ENCODE measurements at places on chromosomes 2 and 18. TPM values are rescaled to one million over a fixed set of nuclear protein-coding genes. Genes with fewer than 3 reads are reported as not detected.
A peak's percentile ranks its signal among the peaks of the same experiment; 100 is the strongest.

CCDC148 gene
- total RNA-seq: 0.46 TPM

DNA sequence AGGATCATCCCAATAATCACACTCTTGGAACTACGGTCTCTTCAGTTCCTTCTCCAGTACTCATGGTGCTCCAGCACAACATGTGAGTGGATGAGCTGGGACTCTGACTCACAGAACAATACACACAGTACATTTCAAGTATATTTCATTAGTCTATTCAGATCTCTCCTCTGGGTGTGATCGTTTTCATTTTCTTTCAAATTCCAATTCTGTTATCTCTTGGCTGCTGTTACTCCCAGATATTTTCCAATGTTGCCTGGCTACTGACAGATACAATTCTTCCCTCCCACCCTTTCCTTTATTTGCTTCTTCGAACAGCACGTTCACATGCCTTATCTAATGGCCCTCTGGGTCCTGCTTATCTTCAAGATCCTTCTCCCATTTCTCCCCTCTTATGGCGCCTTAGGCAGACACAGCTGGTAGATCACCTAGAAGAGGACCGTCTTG lies 216.0 kb downstream of the ACKR3 start:
- DNase-seq: no peak
- H3K4me1 ChIP-seq: no peaks in the 10 kb centered on the region
- no peak overlapping the region for H3K4me3 ChIP-seq
- no peaks in the 10 kb centered on the region for H3K36me3 ChIP-seq
- H3K27ac ChIP-seq: no peak overlapping the region

GRCh38 chr2:20012282-20013125 lies at the start of gene MATN3:
Gene MATN3 (minus strand): TSS chr2:20012668. CDS start chr2:20012631, 37 bp downstream.
- DNase-seq: peak; percentile 59
- H3K4me1 ChIP-seq: peaks cover 18% of the 10 kb centered on the region
- no peaks in the 10 kb centered on the region for H3K27me3 ChIP-seq
- H3K27ac ChIP-seq: no peak within 1 kb of the TSS
- H3K4me3 ChIP-seq: peak within 1 kb of the TSS; percentile 69
- H3K36me3 ChIP-seq: no peaks in the 10 kb centered on the region

DNA sequence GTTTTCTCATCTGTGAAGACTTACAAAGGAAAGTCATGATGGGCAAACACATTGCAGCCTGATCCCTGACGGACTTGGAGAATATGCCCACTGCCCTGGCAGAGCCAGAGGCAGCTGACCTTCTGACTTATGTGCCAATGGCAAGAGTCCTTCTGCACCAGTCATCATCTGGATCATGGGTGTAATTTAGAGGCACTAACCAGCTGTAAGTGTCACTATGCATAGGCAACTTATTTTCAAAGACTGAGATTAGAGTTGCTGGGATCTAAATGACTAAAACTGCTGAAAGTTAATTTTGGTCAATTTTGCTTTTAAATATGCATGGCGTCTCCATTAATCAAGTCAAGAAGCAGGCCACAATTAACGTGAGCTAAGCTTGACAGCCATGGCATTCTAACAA lies 261.2 kb downstream of the BCL11A start:
- H3K4me1 ChIP-seq: no peaks in the 10 kb centered on the region
- peaks cover 25% of the 10 kb centered on the region for H3K27me3 ChIP-seq
- H3K27ac ChIP-seq: no peak overlapping the region
- H3K4me3 ChIP-seq: no peak overlapping the region
- no peaks in the 10 kb centered on the region for H3K36me3 ChIP-seq

- H3K4me1 ChIP-seq: no peaks in the 10 kb centered on the region
- H3K4me3 ChIP-seq: no peak overlapping the region
- H3K36me3 ChIP-seq: no peaks in the 10 kb centered on the region
- no peak overlapping the region for H3K27ac ChIP-seq
Observed at GRCh38 chr2:21715887-21716286, 592.1 kb downstream of the TDRD15 start.

DNA sequence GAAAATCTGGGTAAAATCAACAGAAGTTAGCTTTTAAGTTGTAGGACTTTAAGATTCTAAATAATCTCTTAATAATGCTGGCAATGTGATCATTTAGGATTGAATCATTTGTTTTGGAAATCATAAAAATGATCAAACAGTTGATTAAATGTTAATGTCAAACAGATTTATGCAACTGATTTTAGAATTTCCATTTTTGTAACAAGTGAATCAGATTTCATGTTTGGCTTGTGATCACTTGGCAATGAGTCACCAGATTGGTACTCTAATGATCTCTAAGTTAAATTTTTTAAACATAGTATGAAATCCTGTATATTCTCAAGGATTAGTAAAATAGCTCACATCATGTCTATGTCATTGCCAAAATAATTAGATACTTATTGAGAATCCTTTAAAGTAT lies 50.1 kb upstream of the UNC80 start:
- H3K27ac ChIP-seq: no peak overlapping the region
- H3K27me3 ChIP-seq: no peaks in the 10 kb centered on the region

CABYR gene
- 5.4 TPM for total RNA-seq

DNA sequence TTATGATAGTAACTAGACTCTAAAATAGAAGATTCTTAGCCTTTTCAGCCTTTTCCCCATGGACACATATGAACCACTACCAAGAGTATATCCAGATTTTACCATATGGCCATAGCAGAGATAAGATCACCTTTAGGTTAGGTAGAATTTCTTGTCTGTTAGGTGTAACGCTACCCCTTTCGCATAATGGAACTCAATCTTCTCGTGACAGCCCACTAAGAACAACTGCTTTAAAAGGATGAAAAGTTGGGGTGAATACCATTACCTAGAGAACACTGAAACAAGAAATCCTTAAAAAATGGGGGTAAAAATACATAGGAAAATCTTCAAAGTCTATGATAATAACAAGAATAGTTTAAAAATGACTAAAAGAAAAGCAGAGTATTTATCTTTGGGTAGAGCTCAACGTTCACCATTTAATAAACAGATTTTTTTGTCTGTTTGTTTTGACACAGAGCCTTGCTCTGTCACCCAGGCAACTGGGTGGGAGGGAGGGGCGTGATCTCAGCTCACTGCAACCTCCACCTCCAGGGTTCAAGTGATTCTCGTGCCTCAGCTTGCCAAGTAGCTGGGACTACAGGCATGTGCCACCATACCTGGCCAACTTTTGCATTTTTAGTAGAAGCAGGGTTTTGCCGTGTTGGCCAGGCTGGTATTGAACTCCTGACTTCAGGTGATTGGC lies 67.2 kb downstream of the VIL1 start:
- no peak overlapping the region for H3K4me3 ChIP-seq
- no peak for DNase-seq
- no peak overlapping the region for H3K27ac ChIP-seq
- peaks cover 17% of the 10 kb centered on the region for H3K36me3 ChIP-seq

GRCh38 chr2:166230024-166230723 lies 102.4 kb upstream of the SCN1A start:
- no peaks in the 10 kb centered on the region for H3K27me3 ChIP-seq
- no peaks in the 10 kb centered on the region for H3K36me3 ChIP-seq
- H3K4me1 ChIP-seq: peaks cover 58% of the 10 kb centered on the region
- peak overlapping the region; percentile 2 for H3K4me3 ChIP-seq
- peak; percentile 96 for DNase-seq

- H3K27ac ChIP-seq: peak overlapping the region; percentile 98
- H3K4me3 ChIP-seq: peak overlapping the region; percentile 41
- H3K36me3 ChIP-seq: peaks cover 31% of the 10 kb centered on the region
- H3K4me1 ChIP-seq: peaks cover 75% of the 10 kb centered on the region
- peak; percentile 82 for DNase-seq
Observed at GRCh38 chr2:110106642-110107041, 9.0 kb downstream of the MALL start.

GRCh38 chr2:12173271-12173942 lies 427.0 kb downstream of the LPIN1 start:
- H3K4me3 ChIP-seq: no peak overlapping the region
- no peak overlapping the region for H3K27ac ChIP-seq
- no peaks in the 10 kb centered on the region for H3K36me3 ChIP-seq
- peaks cover 17% of the 10 kb centered on the region for H3K4me1 ChIP-seq
- DNase-seq: peak; percentile 33
- no peaks in the 10 kb centered on the region for H3K27me3 ChIP-seq

GRCh38 chr18:11726556-11726955 lies 37.5 kb downstream of the GNAL start:
- H3K36me3 ChIP-seq: no peaks in the 10 kb centered on the region
- no peak overlapping the region for H3K4me3 ChIP-seq
- DNase-seq: peak; percentile 42
- 0 out of 2 replicates have a peak, but pooled peaks cover 8% of the 10 kb centered on the region for H3K4me1 ChIP-seq
- H3K27me3 ChIP-seq: peaks cover 42% of the 10 kb centered on the region

PTPRM gene
- total RNA-seq: 45.6 TPM

BMP10 gene
- total RNA-seq: not detected

TBR1 gene
- not detected for total RNA-seq

- no peak for DNase-seq
- H3K27me3 ChIP-seq: no peaks in the 10 kb centered on the region
- no peak overlapping the region for H3K27ac ChIP-seq
- H3K4me1 ChIP-seq: peaks cover 12% of the 10 kb centered on the region
- no peaks in the 10 kb centered on the region for H3K36me3 ChIP-seq
- H3K4me3 ChIP-seq: no peak overlapping the region
Observed at GRCh38 chr18:45408218-45408617, 207.1 kb upstream of the SLC14A2 start.

DNA sequence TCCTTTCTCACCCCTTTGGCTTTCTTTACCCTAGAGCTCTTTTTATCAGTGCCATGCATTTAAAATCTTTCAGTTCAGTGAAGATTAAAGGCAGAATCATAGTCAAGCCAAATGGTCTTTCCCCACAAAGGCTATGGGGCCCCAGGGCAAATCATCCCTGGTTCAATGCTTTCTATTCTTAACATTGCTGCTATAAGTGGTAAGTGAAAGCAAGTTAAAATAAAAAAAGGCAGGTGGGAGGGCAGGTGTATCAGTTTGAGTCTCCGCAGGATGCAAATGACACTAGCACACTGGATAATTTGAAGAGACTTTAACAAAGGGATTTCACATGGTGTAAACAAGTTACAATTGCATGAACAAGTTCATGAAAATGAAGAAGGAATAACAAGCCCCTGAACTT lies 757.4 kb downstream of the SATB2 start:
- no peaks in the 10 kb centered on the region for H3K4me1 ChIP-seq
- DNase-seq: no peak
- H3K27ac ChIP-seq: no peak overlapping the region
- H3K4me3 ChIP-seq: no peak overlapping the region
- no peaks in the 10 kb centered on the region for H3K36me3 ChIP-seq
- no peaks in the 10 kb centered on the region for H3K27me3 ChIP-seq

- no peak overlapping the region for H3K27ac ChIP-seq
- H3K4me1 ChIP-seq: no peaks in the 10 kb centered on the region
- H3K27me3 ChIP-seq: peaks cover 65% of the 10 kb centered on the region
- no peak overlapping the region for H3K4me3 ChIP-seq
- no peaks in the 10 kb centered on the region for H3K36me3 ChIP-seq
Observed at GRCh38 chr18:25141886-25142285, 210.1 kb downstream of the ZNF521 start.

Data from PC-3 (cell line).